NCI-H526 (cell line): ENCODE measurements at places on chromosomes 11 and 22.

DNA sequence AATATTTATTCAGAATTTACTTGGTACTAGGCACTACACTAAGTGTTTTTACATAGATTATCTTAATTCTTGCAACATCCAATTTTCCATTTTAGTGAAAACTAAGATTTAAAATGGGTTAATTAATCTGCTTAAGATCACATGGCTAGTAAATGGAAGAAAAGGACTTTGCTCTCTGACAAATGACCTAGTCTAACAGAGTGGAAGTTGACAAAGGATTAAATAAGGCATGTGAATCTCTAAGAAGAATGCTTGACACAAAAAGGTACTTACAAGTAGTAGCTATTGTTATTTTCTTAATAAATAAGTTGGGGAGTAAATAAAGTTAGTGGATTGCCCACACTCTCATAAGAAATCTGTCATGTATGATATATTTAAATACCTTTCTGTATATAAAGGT, 584.8 kb downstream of the DLG2 start:
- DNase-seq, result no peak

DNA sequence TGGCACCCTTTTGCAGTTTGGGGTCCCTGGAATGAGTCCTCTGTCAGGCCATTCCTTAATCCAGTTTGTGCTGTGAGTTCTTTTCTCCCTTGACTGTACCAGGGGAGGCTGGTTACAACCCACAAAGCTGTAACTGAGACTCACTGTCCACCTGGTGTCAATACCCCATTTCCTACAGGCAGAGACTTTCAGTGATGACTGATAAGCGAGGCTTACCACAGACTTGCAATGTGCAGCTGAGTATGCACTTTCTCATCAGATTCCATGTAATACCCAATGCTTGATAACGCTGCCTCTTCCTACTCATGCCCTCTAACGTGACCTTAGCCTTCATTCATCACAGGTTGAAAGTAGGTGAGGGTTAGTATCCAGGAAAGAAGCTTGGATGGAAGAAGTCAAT, 120.1 kb downstream of the INSC start:
- DNase-seq, result no peak

- no peak for DNase-seq
These were observed 154.4 kb downstream of the SBF2 start for GRCh38 chr11:10139656-10140055.

DNA sequence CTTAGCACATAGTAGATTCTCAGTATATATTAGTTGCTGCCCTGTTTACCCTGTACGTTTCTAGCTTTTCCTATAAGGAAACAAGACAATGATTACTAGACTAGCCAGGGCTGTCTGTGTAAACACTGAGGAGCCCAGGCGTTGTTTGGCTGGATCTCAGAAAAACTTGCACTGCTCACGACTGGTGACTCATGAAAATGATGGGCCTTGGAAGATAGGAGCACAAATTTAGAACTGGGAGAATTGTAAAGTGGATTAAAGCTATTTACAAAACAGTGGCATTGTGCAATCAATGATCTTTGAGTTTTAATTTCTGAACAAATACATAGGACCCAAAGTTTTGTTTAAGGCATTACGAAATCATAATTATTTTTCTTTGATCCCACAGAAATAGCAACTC, 276.9 kb downstream of the FAM76B start:
- DNase-seq, result no peak

DNA sequence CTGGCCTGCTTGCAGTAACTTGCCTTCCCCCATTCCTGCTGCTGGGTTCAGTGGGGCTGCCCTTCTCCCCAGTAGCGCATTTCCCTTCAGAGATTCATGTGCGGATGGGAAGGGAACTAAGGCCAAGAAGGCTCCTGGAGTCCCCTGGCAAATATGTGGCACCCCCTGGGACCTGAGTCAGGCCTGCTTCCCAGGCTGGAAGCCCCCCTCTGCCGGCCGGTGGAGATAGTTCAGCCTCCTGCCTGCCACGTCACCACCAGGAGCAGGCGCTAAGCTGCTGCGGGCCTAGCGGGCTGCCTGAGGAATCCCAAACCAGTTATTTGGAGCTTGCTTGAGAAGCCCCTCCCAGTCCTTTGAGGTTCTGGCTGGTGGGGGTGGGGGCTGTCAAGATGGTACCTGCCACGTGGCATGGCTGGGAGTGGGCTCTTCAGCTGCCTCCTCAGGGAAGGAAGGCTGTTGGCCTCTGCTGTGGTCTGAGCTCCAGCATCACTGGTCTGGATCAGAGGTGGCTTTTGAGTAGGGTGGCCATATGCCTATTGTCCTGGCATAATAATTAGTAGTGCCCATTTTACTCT, 2.0 kb downstream of the SERPINH1 start:
- no peak for DNase-seq

DNA sequence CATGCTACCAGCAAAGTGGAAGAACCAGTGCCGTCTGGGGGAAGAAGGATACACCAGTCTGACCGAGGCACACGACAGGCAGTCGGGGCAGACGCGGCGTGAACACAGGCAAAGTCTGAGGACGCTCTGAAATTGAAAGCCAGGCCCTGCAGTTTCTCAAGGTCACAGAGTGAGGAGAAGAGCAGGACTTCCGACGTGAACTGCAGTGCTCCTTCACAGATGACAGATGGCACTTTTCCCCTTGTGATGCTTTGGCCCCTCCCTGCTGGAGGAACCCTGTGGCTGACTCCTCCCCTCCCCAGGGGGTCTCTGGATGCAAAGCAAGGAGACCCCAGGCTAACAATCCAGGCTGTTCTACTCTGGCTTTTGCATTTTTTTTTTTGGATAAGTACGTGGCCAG, 19.6 kb upstream of the JAM3 start:
- no peak for DNase-seq

DNA sequence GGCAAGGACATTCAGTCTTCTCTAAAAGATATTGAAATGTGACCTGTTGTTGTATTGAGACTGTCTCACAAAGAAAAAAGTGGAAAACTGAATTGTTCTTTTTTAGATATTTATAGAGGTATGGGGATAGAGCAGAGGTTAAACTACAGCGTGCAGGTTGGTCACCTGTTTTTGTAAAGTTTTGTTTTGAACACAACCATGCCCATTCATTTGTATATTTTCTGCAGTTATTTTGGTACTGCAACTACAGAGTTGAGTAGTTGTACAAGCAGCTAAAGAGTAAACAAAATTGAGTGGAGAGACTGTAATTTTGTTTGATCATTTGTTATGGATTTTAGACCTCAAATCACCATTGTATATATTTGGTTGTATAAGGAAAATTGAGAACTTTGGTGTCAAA, 11.3 kb downstream of the EED start:
- no peak for DNase-seq

- DNase-seq, result no peak
These were observed 45.9 kb upstream of the GPR83 start for GRCh38 chr11:94447149-94447548.

GRCh38 chr11:72805216-72805615, 9.0 kb upstream of the ATG16L2 start:
- no peak for DNase-seq

DNA sequence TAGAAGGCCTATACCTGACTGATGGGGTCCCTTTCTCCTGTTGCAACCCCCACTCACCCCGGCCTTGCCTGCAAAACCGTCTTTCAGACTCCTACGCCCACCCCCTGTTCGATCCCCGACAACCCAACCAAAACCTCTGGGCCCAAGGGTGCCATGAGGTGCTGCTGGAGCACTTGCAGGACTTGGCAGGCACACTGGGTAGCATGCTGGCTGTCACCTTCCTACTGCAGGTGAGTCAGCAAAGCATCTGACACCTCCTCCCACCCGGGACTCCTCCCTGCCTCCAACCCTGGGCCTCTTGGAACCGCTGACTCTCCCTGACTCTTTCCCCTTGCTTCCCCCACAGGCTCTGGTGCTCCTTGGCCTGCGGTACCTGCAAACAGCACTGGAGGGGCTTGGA, 1.2 kb downstream of the ROM1 start:
- DNase-seq, result no peak

DNA sequence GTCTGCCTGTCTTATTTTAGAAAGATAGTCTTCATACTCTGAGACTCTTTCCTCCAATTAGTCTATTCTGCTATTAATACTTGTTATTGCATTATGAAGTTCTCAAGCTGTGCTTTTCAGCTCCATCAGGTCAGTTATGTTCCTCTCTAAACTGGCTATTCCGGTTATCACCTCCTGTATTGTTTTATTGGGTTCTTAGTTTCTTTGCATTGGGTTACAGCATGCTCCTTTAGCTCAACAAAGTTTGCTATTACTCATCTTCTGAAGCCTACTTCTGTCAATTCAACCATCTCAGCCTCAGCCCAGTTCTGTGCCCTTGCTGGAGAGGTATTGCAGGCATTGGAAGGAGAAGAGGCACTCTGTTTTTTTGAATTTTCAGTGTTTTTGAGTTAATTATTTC, 21.0 kb upstream of the OR5AK2 start:
- no peak for DNase-seq

GRCh38 chr22:26064048-26064447, 105.2 kb upstream of the SEZ6L start:
- DNase-seq, result no peak

DNA sequence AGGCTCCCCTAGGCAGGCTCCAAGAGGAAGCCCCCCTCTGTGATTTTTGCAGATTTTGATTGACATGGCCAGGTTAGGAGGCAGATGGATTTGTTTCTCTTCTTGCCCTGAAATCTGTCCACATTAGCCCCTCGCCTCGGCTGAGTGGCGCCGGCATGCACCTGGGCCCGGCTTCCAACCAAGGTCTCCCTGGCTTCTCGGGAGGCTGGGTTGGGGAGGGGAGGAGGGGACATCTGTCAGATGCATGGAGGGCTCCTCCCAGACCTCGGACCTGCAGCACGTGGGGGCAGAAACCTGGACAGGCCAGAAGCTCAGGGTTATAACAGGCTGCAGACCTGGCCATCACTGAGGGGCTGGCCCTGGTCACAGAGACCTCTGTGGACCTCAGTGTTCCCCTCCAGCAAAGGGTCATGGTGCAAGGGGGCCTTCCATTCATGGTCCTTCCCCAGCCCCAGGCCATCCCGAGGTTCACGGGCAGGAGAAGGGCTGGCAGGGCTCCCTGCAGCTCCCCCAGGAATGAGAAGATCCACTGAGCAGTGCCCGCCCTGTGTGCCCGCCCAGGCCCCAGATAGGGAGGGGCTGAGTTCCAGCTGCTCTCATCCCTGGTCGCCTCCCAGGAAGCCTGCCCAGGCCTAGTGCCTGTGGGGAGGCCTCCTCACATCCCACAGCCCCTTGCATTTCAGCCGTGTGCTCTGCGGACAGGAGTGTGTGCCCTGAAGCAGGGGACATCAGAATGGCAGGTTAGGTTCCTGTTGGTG, 747.8 kb downstream of the BRD1 start:
- DNase-seq, result no peak

GRCh38 chr11:108009497-108010370, 1.0 kb downstream of the CUL5 start:
- peak; percentile 43 for DNase-seq

DNA sequence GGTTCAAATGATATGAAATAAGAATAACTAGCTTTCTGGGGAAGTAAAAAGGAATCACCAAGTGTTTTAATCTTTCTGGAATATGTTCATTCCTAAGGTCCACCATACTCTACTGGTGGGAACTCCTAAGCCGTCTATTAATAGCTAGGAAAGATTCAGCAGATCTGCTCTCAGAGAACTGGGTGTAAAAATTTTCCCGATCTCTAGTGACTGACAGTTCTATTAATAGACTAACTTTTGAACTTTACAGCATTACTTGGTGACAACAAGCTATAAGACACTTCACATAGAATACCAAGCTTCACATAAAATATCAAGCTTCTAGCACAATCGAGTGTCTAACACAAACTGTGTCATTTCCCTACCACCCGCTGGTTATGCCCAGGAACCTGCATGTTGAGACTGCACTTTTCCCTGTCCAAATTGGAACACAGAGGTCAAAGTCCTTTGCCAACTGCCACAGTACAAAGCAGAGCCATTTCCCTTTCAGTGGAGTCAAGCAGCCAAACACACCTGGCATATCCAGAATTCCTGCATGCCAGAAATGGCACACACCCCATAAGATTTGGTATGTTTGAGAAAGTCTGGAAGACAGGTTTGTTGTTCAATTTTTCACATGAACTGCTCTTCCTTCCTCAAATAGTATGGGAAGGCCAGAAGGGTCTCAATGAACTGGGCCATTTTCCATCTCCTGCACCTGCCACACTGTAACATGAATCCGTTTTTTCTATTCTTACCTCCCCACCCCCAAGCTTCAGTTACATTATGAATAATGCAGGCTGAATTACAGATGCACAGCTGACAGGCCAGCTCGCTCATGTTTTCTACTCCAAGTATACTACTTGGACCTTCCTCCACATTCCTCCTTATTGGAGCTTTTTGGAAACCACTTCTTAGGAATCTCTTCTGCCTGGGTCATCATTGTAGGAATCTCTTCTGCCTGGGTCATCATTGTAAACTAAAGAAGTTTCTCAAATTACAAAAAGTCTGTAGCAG, 3.7 kb downstream of the OSBP start:
- DNase-seq, result peak; percentile 97

GRCh38 chr11:87122852-87123251, 85.1 kb downstream of the TMEM135 start:
- no peak for DNase-seq

DNA sequence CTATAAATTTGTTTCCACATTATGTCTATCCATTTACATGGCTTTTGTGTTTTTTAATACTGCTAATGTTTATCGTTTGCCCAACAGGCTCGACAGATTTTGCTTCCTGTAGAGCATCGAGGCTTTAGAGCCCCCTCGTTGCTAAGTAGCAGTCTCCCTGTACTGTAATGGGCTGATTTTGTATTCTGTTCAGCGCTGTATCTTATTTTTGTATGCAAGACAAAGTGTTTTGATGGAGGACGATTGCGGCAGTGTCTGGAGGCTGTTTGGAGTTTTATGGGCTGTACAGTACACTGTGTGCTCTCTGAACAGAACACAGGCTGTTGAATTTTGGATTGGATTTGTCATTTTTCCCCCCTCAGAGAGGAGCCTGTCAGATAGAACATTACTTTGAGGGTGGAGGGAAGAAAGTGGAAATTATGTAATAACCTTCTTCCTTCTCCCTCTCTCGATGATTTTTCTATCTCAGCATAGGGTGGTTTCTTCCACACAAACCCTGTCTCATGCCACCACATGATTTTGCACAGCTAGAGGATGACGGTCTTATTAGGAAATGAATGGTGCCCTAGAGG, 104.4 kb downstream of the ZBTB16 start:
- no peak for DNase-seq

DNA sequence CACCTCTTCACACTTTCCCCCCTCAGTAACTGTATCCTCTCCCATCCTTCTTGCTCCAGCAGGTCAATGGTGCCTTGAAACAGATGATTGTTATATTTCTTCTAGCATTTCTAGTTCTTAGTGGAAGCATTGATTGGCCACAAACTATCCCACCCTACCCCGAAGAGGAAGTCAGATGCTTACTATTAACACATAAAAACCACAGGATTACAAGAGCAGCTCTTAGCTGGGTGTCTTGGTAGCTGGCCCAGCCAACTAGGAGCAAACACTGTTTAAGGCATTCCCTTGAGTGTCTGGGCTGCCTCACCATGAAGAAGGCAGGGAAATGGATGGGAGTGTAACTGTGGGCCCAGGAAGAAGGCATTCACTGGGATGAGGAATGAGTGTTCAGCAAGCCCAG, 176.6 kb downstream of the GRIK4 start:
- DNase-seq, result no peak

- no peak for DNase-seq
These were observed 17.9 kb upstream of the ADA2 start for GRCh38 chr22:17237038-17237668.
